ENCODE measurements at places on chromosomes 7 and 10.

DNA sequence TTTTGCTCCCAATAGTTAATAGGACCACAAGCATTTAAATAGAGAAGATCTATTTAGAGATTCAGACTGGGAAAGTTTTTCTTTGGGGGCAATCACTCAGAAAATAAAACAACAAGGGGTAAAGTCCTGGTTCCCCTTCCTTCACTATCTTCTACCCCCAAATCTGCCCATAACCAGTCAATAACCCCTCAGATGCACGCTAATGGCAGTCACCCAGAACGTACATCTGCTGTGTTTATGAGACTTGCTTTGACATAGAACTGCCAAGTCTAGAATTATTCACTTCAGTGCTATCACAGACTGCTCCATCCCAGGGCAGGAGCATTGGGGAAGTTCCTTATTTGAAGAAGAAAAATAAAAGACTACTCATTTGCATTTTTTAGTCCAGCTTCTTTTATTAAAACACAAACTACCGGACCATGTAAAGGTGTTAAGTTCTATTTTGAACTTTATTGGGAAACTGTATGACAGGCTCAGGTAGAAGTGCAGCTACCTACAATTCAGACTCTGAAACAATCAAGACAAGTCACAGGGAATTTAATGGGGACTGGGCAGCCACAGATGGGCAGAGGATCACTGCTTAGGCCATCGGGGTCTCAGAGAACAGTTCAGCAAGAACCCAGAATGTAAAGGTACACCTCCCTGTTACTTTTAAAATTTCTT is 38.4 kb downstream of the ANK3 start:
- no peak for DNase-seq

GRCh38 chr7:101545441-101546190 is 83.5 kb downstream of the MYL10 start:
- DNase-seq: no peak

GRCh38 chr7:101536232-101536631 is 92.9 kb downstream of the MYL10 start:
- no peak for DNase-seq

GRCh38 chr10:70601746-70602145 is 795 bp downstream of the PRF1 start:
- no peak for DNase-seq

DNA sequence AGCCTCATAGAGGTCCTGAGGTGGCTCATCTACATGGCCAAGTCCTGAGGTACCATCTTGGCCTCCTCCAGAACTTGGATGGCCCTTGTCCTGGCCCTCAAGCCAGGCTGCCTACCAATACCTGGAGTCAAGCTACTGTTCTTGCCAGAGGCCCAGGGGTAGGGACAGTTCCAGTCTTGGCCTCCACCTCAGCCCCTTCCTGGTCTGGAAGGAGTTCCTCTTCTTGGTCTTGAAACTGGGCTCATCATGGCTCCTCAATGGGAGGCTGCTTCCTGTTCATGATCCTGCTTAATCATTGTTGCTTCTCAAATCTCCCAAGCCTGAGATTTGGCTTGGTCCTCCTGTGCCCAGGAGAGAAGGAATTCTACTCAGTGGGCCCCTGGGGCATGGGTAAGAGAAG is 3.9 kb downstream of the HPS6 start:
- DNase-seq: no peak

GRCh38 chr7:140249036-140249806 is 72.4 kb upstream of the KDM7A start:
- DNase-seq: no peak

GRCh38 chr7:92806496-92806895 is 29.9 kb downstream of the CDK6 start:
- DNase-seq: no peak

- peak; percentile 36 for DNase-seq
Observed at GRCh38 chr7:157875230-157876179, 538.7 kb downstream of the DNAJB6 start.

DNA sequence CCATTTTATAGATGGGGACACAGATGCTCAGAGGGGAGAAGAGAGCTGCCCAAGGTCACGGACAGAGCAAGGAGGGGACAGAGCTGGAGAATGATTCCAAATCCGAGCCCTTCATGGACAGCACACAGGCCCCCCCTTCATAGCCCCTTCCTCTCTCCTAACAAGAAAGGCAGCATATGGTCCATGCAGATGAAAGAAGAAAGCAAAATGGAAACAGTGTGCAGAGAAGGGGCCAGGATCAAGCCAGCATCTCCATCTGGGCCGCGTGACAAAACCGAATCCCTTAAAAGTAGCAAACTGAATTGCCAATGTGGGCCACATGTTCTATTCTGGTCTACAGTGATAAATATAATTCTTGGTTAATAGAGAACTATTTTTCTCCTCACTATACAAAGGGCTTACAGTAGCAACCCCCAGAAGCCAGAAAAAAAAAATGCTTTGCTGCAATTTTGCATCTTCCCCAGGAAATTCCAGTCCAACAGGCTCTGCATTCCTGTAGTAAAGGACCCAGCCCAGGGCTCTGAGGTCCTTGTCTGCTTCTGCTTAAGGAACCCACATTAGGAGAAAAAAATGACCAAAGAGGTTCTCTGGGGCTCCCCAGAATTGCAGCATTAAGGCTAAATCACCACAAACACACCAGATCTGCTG is 7.8 kb downstream of the CPXM2 start:
- DNase-seq: no peak

DNA sequence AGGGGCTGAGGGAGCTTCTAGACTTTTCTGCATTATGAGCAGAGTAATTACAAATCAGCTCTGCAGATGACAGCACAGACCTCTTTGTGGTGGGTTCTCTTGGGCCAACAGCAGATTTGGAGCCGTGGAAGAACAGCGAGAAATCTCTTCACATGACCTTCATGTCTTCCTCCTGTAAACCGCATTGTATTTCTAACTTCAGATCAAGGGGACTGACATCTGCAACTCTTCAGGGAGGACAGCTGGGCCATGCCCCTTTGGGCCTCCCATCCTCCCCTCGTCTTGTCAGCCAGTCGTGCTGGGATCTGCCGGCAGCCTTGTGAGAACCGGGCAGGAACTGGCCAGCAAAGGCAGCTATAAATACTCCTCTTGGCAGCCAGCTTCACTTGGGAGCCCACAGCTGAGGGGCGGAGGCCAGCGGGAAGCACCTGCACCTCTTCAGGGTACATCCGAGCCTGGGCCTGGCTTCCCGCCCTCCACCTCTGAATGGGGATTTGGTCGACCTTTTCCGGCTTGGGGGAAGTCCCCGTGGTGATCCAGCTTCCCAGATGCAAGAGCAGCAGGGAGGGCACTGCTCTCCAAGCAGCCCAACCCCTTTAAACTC is 54.7 kb downstream of the STEAP1B start:
- DNase-seq: no peak

DNA sequence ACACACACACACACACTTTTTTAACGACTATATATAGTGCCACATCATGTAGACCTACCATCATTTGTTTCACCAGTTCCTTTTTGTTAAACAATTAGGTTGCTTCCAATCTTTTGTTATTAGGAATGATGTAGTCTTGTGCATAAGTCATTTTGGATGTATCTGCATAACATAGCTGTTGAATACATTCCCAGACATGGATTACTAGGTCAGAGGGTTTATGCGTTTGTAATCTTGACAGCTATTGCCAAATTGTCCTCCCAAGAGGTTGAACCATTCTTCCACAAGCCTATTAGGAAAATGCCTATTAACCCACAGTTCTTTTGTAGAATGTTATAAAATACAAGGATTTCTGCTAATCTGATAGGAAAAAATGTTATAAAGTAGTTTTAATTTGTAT is 87.3 kb downstream of the PALS2 start:
- no peak for DNase-seq

GRCh38 chr7:103989785-103990767 is 618 bp upstream of the RELN start:
- no peak for DNase-seq

GRCh38 chr7:110418659-110419280 is 672.2 kb upstream of the LRRN3 start:
- no peak for DNase-seq

DNA sequence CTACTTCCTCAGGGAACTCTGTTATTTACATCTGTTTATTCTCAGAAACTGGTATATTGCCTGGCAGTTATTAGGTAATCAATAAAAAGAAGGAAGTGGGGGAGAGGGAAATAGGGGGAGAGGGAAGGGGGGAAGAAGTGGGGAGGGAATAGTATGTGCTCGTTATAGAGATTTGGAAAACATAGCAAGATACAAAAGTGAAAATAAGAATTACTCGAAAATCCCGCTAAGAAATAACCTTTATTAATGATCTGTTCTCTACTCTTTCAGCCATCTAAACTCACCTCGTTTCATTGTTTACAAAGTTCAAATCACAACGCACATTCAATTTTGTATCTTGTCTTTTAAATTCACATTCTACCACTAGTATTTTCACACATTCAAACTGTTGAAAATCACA is 63.0 kb upstream of the CDCA7L start:
- DNase-seq: no peak

- no peak for DNase-seq
Observed at GRCh38 chr10:12587451-12587888, 238.1 kb downstream of the CAMK1D start.

GRCh38 chr7:116354546-116355423 is 144.4 kb downstream of the TES start:
- DNase-seq: no peak

DNA sequence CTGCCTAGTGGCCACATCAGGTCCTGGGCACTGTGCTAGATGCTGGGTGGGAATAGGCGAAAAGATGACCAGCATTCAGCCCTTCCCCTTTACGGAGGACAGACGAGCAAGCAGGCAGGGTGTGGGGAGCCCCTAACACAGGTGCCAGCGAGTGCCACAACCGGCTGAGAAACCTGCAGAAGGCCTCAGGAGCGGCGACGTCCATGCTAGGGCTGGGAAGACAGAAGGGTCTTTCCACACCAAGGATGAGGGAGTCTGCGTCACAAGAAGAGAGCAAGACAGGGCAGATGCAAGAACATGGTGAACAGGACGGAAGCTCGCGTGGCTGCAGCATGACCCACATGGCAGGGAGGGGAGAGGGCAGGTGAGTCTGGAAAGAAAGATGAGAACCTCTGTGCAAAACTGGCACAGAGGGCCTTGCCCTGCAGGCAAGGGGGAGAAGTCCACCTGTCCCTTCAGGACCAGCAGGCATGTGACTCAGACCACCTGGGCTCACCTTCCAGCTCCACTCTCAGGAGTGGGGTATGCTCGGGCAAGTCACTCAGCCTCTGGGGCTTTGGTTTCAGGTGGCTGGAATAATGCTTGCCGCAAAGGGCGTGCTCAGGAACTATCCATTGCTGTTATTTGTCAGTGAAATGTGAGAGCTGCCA is 36.6 kb downstream of the KCNH2 start:
- no peak for DNase-seq

All from stimulated activated CD8-positive, alpha-beta memory T cell treated with anti-CD3 and anti-CD28 coated beads, Interleukin-2, amount 100 ng/mL, for 1 hour (primary cell).